Gastroesophageal sphincter (tissue), 4 donors: ENCODE measurements at places on chromosomes 7 and 10. TPM values are rescaled to one million over a fixed set of nuclear protein-coding genes. Genes with fewer than 3 reads are reported as not detected.

HILPDA gene
- total RNA-seq: 2.8 TPM

CDC14C gene
- total RNA-seq: not detected

SLC26A3 gene
- 0.81 TPM for total RNA-seq

HOXA4 gene
- 18.5 TPM for total RNA-seq

TRA2A gene
- total RNA-seq: 25.7 TPM

WDFY4 gene
- 4.2 TPM for total RNA-seq

CLCN1 gene
- not detected for total RNA-seq

WNT8B gene
- not detected for total RNA-seq

AMPH gene
- 9.8 TPM for total RNA-seq

CPA2 gene
- not detected for total RNA-seq

UCMA gene
- total RNA-seq: not detected

CFAP69 gene
- 6.2 TPM for total RNA-seq

GRCh38 chr7:49980465-49980864 is 112.6 kb downstream of the ZPBP start:
- ATAC-seq: no peak

DNA sequence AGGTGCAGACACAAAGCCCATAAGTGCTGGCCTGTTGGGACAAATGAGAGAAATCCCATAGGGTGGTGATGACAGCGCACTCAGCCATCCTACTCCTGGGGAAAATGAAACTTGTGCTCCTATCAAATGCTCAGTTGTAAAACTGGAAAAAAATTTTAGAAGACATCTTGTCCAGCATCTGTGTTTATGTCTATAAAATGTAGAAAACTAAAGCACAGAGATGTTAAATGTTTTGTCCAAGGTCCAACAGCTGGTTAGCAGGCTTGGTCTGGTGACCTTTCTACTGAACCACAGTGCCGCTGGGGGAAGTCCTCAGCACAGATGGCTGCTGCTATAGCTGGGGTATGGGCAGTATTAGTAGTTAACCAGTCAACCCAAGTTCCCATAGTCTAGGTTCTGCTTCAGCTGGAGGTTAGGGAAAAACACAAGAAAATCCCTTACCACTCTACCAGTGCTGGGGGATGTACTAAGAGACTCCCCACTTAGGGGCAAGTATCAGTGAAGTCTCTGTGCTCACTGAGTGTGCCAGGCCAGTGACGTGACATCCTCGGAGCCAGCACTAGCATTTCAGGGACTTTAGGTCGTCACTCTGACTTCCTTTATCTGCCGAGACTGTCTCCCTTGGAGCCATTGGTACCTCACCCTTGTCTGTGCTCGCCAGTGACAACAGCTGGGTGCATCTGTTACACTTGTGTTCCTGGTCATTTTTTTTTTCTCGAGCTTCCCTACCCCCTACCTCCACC is 1.9 kb downstream of the TSPAN33 start:
- no peak for ATAC-seq

GRCh38 chr7:6272481-6273323 is at the start of gene CYTH3:
CYTH3 (minus strand) TSS chr7:6272624; CDS start chr7:6272507, 117 bp downstream.
- peak; percentile 92 for ATAC-seq

GRCh38 chr10:97780841-97781617 is 9.2 kb upstream of the SFRP5 start:
- peak; percentile 57 for ATAC-seq

GRCh38 chr10:71214641-71215559 is 2.5 kb downstream of the UNC5B start:
- ATAC-seq: no peak

GRCh38 chr10:1600861-1601260 is 136.5 kb downstream of the ADARB2 start:
- no peak for ATAC-seq

- ATAC-seq: peak; percentile 67
These were observed 69.0 kb downstream of the TNRC18 start for GRCh38 chr7:5354460-5355232.

DNA sequence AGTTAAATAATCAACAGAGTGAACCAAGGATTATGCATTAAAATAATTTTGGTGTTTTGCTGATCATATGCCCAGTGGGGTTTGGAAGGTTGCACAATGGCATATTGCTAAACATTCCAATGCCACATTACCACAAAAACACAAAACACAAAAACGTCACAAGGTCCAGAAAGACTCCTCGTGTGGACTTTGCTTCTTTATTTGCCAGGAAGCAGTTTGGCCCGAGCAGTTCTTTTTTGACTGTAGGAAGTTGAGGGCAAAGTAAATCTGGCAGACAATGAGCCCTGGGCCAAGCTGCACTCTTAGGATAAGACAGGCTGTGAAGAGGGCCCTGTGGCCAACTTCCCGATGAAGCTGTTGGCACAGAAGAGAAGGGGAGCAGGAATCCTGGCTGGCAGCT is 39.2 kb upstream of the SLC35B4 start:
- no peak for ATAC-seq

DNA sequence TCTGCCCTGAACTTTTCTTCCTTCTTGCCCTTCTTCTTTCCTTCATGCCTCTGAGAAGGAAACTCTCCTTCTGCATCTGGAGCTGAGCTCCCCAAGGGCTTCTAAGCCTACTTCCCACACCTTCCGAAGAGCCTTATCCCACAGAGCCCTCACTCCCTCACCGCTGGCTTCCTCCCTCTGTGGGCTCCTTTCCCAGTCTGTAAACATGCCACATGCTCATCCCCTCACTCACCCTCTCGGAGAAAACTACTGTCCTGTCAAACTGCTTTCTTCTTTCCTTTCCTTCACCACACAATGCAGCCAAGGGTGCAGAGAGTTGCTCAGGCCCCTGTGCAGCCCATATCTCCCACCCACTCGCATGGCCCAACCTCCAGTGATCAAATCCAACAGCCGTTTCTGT is 18.1 kb downstream of the ANKRD16 start:
- ATAC-seq: no peak

- ATAC-seq: peak; percentile 61
These were observed 132.6 kb downstream of the ELMO1 start for GRCh38 chr7:37315772-37316715.

GRCh38 chr10:102425444-102425843 is 4.8 kb downstream of the FBXL15 start:
- ATAC-seq: no peak

GRCh38 chr7:117791877-117792780 is 81.1 kb downstream of the CTTNBP2 start:
- peak; percentile 62 for ATAC-seq

DNA sequence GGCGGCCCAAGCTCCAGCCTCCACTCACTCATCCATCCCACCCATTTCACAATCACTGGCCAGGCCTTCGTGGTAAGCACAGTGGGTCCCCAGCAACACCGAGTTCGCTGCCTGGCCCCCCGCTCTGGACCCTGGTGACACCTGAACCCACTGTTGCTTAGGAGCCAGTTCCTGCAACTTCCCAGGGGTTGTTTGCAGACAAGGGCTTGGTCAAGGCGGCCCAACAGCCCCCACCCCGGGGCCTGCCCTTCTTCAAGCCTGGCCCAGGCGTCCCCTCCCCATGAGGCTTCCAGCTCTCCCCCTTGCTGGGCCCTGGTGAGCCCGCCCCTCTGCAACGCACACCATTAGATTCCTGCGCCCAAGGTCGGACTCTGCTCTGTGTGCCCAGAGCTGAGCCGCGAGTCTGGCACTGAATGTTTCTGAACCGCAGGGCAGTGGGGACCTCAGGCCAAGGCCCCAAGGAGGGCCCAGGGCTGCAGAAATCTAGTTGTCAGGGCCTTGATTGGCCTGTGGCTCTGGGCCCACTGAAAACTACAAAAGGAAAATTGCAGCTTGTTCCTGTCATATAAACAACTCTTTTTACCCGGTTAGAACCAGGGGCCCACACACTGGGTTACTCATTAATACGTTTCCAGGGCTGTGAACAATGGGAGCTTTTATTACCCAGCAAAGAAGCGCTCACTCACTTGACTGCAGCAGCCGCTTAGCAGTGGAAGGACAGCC is 2.1 kb upstream of the COX19 start:
- ATAC-seq: no peak

DNA sequence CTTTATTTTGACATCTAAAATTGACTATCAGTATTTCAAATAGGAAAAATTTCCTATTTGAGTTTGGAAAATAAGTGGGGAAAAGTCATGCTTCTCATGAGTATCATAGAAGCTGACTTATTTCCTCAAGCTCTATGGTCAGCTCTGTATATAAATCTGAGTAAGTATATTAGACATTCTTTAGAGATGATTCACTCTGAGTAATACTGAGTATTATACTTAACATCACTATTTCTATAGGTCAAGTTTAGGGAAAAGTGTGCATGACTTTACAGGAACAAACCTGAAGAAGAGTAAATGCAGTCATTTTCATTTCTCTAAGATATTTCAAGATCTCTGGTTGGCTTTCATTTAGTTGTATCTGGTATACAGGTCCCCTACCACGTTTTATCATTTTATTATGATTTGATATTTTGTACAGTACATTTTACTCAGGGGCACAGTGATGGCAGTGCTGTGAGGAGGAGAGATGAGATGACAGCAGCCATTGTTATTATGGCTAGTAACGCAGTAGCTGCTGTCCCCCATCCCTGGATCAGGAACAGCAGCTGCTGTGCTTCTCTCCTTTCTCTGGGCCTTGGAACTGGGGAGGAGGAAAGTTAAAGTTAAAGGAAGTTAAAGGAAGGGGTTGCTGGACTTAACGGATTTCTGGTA is 15.2 kb downstream of the SND1 start:
- ATAC-seq: no peak

DNA sequence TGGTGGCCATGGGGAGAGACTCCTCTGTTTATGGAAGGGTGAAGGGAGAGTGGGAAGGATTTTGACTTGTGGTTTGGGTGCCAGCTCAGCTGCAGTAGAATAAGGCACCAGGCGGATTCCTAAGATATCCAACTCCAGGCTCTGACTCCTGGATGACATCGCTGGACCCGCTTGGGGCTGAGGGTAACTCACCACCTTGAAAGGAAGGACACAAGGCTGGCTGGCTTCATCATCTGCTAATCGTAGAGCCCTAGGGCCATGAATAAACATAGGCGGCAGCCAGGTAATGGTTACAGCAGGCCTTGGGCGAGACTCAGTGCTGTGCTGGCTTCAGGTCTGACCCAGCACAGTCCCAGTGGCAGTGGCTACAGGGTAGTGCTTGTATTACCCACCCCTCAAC is 16.7 kb upstream of the LIPK start:
- ATAC-seq: no peak

- ATAC-seq: no peak
These were observed 15.4 kb upstream of the SH2B2 start for GRCh38 chr7:102271158-102271798.

DNA sequence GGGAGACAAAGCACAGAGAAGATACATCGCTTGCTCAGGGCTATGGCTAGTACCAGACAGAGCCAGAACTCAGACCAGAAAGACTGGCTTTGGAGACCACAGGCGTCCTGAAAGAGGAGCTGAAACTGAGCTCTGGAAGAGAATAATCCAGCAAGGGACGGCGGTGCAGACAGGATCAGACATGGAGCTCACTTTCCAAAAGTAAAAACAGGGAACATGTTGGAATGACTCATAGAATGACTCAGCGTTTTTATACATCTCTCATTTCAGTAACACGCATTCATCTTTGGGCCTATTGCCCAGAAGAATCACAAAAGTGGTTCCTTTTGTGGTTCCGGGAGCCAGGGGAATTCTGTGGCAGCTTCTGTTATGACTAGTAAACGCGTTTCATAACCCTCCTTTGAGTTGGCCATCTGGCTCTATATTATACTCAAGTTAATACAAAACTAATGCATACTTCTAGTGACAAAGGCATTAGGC is 37.2 kb downstream of the PLEKHS1 start:
- peak; percentile 83 for ATAC-seq

- no peak for ATAC-seq
These were observed 323.4 kb upstream of the SEMA3D start for GRCh38 chr7:85510287-85510686.

DNA sequence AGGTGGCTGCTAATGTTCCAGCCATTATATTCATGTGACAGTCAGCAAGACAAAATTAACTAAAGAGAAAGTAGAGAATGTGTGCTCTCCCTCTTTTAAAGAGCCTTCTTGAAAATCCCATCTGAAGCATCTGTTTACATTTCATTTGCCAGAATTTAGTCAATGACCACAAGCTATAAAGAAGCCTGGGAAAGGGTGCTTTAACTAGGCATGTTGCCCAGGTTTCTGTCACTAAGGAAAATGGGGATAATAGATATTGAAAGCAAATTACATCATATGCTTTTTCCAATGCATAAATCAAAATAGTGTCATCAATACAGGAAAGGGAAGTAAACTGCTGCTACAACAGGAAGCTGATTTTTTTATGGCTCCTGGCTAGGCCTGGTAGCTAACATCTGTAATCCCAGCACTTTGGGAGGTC is 67.7 kb downstream of the ELAPOR2 start:
- no peak for ATAC-seq

- no peak for ATAC-seq
These were observed 104.7 kb downstream of the TMEM178B start for GRCh38 chr7:141178486-141179135.

GRCh38 chr7:93245525-93246432 is 13.6 kb downstream of the VPS50 start:
- ATAC-seq: no peak

DNA sequence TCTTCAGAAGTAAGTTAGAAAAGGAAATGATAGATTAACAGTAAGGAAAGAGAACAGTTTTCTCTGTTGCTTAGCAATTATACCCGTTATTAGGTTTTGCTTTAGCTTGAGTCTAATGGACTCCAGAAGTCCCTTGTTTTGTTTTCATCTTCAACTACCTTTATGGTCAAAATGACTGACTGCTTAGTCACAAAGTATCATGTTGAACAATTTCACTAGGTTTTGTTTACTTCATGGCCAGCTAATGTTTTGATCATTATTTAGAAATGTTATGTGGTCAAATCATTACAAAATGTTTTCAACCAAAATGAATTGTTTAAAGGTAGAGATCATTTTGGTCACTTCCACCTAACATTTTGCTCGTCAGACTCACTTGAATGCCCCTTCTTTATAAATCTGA is 1.9 kb downstream of the UBN2 start:
- ATAC-seq: no peak

GRCh38 chr10:123151737-123152135 is 2.5 kb upstream of the BUB3 start:
- no peak for ATAC-seq

GRCh38 chr7:141950806-141951205 is 4.0 kb upstream of the CLEC5A start:
- ATAC-seq: no peak

- ATAC-seq: no peak
These were observed 3.1 kb downstream of the PAX2 start for GRCh38 chr10:100748231-100749058.

- no peak for ATAC-seq
These were observed 967.8 kb upstream of the SORCS1 start for GRCh38 chr10:108132303-108132702.

GRCh38 chr10:32038777-32039176 is 17.4 kb downstream of the KIF5B start:
- no peak for ATAC-seq
